ENCODE measurements at places on chromosomes 3 and 15. TPM values are rescaled to one million over a fixed set of nuclear protein-coding genes. Genes with fewer than 3 reads are reported as not detected.

DNA sequence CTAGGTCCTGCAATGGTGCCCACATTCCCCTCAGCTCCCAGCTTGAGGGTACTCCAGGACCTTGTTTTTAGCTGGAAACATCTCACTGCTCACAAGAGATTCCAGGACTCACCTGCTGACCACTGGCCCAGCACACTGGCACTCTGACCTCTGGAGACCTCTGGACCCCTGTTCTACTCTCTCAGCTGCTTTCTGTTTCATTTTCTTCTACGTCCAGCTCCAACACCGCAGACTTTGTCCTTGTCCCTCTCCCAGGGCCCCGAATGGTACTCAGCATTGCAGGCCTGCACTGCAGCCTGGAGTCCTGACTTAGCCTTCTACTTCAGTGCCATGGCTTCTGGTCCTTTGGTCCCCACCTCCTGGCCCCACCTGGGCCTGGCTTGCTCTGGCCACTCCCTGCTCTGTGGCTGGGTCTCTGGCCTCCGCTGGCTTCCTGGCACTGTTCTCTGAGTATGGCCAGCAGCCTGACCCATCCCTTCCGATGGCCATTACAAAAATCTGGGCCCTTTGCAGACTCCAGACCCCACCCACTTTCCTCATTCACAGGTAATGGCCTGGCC is 27.9 kb downstream of the KY start:
- DNase-seq: no peak

DNA sequence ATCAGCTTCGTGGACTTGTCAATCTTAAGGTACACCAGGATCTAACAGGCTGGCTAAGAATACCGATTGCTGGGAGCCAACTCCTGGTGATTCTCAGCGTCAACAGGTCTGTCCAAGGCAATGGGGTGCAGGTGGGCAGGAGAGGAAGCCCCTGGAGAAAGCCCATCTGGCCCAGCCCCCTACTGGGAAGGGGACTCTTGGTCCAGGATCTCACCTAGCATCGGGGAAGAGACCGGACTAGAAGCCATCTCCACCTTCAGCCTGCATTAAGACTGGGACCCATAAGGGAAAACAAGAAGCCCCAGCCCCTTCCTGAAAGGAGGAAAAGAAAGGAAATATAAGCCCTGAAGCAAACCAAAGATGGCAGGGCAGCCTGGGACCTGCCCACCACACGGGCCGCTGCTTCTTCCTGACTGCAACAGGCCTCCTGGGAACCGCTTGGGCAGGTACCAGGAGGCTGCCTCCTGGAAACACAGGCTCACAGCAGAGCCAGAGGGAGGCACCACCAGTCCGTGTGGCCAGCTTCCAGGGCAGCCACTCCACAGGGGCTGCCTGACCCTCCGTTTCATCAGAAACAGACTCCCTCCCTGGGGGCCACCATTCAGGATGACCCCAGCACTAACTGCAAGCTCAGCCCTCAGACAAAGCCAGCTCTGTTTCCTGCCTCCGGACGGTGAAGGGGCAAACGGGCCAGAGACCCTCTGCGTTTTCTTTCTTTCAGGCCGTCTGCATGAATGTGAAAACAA is 100.2 kb downstream of the LRIG1 start:
- DNase-seq: no peak

GRCh38 chr3:130786306-130786705 is 39.7 kb upstream of the PIK3R4 start:
- DNase-seq: no peak

GRCh38 chr3:145785668-145786067 is 375.3 kb downstream of the PLOD2 start:
- DNase-seq: no peak

DNA sequence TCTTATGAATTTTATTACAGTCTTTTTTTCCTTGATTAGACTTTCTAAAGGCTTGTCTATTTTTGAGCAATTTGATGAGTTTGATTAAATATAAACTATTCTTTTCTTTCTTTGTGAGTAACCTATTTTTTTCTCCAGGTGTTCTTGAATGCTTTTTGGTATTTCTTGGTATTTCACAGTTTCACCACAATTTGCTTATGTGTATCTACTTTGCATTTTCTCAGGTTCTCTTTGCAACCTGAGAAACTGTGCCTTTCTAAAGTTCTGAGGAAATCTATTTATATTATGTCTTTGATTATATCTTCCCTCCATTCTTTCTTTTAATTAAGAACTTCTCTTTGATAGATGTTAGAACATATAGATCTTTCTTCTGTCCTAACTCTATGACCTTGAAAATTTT is 117.1 kb upstream of the MLF1 start:
- no peak for DNase-seq

DNA sequence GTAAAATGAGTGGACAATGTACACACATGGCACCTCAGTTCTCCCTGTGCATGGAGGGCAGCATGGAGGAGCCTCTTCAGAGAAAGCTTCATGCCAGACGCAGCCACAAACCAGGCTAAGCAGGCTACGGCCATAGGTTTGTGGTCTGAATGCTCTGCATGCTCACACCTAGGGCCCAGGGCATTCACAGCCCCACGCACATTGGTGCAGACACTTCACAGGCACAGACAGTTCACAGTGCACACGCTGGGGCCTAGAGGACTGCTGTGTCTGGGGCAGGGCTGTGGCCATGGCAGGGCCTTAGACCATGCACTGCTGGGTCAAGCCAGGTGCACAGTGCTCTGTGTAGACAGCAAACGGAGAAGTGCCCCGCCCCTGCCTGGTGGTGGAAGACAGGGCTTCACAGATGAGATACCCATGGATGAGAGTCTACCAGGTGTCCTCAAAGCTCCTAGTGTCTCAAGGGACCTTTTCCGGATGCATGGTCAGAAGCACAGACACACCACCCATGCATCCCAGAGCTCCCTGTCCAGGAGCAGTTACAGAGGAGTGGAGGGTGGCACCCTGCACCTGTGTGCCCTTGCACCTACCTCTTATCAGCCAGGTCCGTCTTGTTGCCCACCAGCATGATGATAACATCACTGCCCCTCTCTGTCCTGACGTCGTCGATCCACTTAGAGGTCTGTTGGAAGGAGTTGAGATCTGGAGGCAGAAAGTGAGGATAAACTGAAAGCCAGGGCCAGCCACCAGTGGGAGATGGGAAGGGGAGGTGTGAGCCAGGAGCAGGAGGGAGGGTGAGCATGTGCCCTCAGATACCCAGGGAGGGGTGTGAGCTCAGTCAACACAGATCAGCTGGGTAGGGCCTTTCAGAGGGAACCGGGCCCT is 33.5 kb downstream of the SRPRB start:
- no peak for DNase-seq

GRCh38 chr15:68801572-68802148 is 19.0 kb downstream of the ANP32A start:
- DNase-seq: no peak

GRCh38 chr15:60477916-60478565 is 901 bp downstream of the ICE2 start:
- peak; percentile 69 for DNase-seq

The CSPG5 gene
- total RNA-seq: 0.04 TPM

DNA sequence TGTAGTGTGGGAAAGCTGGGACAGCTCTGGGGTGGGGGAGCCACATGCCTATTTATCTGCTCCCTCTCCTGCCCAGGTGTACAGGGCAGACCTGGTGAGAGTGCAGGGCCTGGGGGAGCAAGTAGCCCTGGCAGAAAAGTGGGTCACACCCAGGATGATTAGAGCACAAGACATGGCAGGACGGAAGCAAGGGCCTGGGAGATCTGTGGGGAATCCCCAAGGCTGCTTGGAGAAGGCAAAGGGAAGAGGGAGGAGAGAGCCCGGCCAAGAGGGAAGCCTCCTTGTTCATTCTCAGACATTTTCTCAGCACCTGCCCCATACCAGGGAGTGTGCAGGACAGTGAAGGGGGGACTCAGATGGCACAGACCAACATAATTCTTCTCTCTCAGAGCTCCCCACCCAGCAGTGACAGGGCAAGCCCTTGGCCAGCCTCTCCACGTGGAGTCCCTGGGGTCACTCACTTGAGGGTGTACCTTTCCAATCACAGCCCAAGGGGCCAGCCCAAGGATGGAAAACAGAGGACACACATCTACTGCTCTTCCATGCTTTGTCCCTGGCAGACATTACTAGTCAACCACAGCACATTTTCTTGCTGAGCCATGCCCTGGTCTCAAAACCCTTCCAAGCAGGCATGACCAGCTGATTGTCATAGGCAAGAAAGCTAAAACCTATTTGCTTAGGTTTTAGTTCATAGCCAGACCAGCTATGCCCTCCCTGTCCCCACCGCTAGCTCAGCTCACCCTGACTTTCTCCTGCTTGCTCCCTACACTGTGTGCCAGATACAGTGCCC is 4.9 kb upstream of the DUSP7 start:
- no peak for DNase-seq

- peak; percentile 46 for DNase-seq
These were observed 50.0 kb downstream of the MGLL start for GRCh38 chr3:127772273-127772672.

All from Karpas-422 (cell line).